ENCODE measurements at places on chromosomes 5 and 9. TPM values are rescaled to one million over a fixed set of nuclear protein-coding genes. Genes with fewer than 3 reads are reported as not detected.

DNA sequence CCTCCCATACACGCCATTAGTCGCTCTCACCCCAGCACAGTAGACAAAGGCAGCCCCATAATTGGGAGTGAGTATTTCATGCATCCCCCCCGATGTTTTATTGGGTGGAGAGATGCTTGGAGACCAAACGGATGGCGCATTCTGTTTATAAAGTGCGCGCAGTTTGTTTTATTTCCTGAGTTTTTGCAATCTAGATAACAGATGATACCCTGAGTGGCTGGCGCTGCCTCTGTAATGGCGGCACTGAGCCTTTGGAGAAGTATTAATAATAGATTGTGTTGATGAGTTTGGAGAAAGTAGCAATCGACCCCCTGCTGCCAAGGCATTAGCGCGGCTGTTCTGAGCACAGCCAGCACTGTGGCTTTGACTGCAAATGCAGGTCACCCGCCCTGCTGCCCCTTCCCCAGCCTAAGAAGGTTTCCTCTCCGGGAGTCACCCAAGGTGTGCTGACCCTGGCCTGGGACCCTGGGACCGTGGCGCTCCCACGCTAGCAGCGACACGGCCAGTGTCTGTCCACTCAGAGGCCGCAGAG lies 74.3 kb downstream of the LMX1B start:
- no peak for DNase-seq

DNA sequence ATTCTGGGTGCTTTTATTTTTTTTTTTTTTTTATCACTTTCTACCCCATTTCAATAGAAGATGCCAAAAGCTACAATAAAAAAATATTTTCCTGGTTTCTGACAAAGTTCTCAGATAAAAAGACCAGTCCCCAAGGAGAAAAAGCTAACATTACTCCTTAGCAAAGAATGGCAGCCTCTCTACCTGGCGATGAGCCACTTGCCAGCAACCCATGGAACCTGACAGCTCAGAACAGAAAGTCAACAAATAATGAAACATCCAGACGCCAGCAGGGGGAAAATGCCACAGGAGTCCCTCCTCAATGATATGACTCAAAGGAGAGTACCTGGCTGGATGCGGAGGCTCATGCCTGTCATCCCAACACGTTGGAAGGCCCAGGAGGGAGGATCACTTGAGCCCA lies 123.2 kb downstream of the MYO10 start:
- DNase-seq = no peak

GRCh38 chr5:129746876-129747275 lies 1.0 kb upstream of the MINAR2 start:
- DNase-seq = peak; percentile 70

DNA sequence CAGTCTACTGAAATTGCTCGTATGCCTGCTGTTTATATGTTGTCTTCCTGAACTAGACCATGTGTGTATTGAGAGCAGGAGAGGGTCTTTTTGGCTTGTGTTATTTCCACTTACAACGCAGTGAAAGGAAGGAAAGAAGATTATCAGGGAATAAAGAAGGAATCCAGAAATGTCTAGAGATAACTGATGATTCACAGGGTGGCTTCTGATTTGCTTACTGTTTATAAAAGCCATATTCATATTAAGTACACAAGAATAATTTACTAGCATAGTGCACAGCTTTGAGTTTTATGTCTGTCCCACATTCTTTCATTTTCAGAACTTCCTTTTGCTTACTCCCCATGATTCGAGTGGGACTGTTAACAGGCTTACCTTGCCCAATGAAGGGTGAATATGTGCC lies 72.1 kb downstream of the PRLR start:
- DNase-seq = no peak

DNA sequence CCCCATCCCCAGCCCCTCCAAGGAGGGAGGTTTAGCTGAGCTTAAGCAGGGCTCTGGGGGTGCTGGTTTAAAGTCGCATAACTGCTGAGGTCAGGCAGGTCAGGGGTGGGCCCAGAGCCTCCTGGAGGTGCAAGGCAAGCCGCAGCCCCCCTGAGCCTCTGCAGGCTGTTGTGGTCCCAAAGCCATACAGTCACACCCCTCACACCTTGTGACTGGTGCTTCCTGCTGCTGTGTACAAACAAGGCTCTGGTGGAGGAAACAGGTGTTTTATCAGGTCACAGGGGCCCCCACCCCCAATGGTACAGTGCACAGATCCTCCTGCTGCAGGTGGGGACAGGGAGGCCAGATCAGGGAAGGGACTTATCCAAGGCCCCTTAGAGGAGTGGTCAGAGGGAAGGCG lies 8.0 kb downstream of the TCF7 start:
- no peak for DNase-seq

DNA sequence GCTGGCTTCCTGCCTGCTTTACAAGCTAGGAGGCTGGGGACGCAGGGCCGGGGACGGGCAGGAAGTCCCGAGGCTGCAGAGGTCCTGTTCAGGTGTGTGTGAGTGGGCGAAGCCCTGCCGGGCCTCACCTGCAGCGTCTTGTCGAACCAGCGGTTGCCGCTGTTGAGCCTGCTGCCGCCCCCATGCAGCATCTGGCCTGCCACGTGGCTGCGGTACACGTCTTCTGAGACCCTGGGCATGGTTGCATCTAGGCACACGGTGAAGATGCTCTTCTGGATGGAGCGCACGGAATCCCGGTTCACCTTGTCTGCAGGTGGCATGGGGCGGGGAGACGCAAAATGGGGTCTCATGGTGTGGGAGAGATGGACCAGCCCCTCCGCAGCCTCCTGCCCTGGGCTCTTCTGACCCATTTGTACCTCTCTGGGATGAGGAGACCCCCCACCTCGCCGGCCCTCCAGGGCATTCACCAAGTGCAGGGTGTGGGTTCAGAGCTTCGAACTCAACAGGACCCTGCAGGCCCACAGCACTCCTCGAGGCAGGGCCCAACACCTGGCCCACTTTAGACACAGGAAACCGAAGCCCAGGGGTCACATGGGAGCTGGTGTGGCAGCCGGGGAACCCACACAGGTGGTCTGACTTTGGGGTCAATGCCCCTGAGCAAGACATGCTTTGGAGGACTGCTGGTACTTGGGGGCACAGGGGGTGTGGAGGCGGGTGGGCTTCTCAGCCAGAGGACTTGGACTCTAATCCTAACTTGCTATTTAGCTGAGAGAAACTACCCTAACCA lies 10.0 kb downstream of the CRAT start:
- DNase-seq = no peak

GDA gene
- total RNA-seq = 0.49 TPM

TPPP gene
- total RNA-seq = 3.9 TPM

SUSD3 gene
- total RNA-seq = 2.6 TPM

DNA sequence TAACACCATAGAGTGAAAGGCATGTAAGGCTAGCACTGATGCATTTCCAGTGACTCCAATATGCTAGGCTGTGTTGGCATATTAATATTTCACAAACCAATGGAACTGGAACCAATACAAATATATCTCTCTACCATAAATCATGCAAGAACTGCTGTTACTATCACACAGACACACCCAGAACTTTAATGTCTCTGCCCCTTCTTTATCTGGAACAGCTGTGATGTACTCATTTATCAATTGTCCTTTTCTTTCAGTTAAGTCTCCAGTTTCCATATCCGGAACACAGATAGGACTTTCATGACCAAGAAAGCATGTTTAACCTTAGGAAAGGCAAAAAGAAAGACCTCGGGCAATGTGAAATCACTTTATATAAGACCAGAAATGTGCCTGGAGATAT lies 70.3 kb downstream of the SPTLC1 start:
- no peak for DNase-seq

GRCh38 chr5:103475629-103476240 lies 86.9 kb downstream of the NUDT12 start:
- peak; percentile 68 for DNase-seq

HAVCR1 gene
- 0.04 TPM for total RNA-seq

- DNase-seq = no peak
Measured at GRCh38 chr5:72046106-72046505, 61.2 kb upstream of the MAP1B start.

DNA sequence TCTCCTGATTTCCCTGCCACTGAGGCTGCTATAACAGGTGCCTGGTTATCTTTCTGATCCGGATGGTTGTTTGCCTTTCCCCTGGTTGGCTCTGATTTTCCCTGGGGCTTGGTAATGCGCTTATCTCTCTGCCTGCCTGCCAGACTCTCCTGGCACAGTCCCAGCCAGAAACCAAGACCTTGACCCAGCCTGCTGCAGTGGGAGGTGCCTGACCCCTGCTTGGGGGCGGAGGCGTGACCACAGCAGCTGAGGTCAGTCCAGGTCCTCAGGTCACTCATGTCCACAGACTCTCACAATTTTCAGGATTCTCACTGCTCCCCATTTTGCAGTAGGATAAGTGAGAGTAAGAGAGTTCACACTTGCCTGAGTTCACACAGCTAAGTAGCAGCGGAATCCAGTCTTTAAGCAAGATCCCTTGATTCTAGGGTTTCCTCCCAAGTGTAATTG lies 24.4 kb upstream of the SYNPO start:
- no peak for DNase-seq

GRCh38 chr5:79850316-79850822 lies 140.7 kb downstream of the MTX3 start:
- peak; percentile 98 for DNase-seq

ZNF658 gene
- 9.2 TPM for total RNA-seq

DBH gene
- total RNA-seq = not detected

- peak; percentile 22 for DNase-seq
Measured at GRCh38 chr9:24464319-24464951, 81.3 kb downstream of the IZUMO3 start.

DNA sequence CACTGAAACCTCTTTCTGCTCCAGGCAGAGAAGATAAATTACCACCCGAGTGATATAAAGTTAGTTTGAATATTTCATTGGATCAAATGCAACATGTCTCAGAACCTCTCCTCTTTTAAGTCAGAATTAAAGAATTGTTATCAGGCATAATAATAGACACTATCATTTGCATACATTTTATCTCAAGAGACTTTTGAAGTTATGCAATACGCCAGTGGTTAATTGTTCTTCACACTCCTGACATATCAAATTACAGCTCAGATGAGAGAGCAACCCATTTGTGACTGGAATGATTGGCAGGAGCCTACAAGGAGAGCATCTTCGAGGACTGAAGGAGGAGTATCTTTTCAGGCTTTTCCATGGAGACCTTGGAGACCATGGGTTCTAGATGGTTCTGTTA lies 452.2 kb downstream of the KDM4C start:
- no peak for DNase-seq

DNA sequence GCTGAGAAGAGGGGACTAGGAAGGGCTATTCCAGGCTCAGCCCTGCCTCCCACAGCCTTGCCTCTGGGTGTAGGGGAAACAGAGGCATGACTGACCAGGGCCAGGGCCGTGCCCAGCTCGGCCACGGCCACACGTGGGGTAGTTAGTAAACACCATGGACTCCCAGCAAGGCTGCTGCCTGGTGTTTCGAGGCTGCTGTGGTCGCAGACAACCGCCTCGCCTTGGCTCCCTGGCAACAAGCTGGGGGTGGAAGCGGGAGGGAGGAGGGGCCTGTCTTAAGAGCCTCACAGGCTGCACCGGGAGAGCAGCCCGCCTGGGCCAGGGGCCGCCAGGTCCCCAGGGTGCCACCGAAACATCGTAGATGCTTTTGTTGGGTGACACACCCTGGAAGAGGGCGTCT lies 90.2 kb upstream of the CACNA1B start:
- DNase-seq = no peak

DNA sequence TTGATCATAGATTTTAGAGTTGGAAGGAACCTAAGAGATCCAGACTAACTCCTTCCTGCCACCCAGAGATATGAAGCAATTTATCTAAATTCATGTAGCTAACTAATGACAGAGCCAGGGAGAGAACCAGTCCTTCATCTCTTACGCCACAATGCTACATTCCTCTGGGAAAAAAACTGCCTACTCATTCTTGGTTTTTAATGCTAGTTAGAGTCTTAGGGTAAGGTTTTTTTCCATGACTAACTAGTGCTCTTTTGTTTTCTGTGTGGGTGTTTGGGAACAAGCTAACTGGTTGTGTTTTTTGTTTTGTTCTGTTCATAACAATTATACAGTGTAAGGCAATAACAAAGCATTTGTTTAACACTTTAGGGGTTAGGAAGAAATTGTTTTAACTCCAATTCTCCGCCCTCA lies 52.4 kb downstream of the SLC44A1 start:
- DNase-seq = peak; percentile 29

- DNase-seq = peak; percentile 98
Measured at GRCh38 chr5:154753792-154754191, 1.4 kb upstream of the LARP1 start.

FAXDC2 gene
- 13.0 TPM for total RNA-seq

KCNT1 gene
- total RNA-seq = 3.2 TPM

GRCh38 chr5:56447232-56447631 lies 214.1 kb upstream of the ANKRD55 start:
- no peak for DNase-seq

- DNase-seq = no peak
Measured at GRCh38 chr5:179805070-179805528, 1.6 kb downstream of the MGAT4B start.

- DNase-seq = peak; percentile 15
Measured at GRCh38 chr9:72383978-72384709, 19.1 kb upstream of the ZFAND5 start.

DNA sequence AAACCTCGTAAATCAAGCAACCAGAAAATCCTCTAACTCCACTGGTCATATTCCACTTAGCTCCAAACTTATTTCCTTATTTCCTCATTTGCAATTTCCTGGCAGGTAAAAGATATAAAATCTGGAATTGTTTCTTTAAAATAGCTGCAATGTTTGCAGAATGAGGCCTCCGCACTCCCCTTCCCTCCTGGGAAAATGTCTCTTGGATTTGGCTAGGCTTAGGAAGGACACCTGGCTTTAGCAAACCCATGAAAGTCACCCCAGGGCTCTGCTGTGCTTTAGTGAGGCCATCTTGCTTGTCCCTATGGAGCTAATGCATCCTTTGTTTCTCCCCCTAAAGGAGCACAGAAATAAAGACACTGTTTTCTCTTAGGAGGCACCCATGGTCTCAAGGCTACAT lies 10.5 kb downstream of the ARSB start:
- DNase-seq = peak; percentile 64

All from muscle of leg (tissue), 16 donors.